ENCODE measurements at places on chromosomes 1 and 21. TPM values are rescaled to one million over a fixed set of nuclear protein-coding genes. Genes with fewer than 3 reads are reported as not detected.

TMEM61 gene
- total RNA-seq, result not detected

- no peak for DNase-seq
Measured at GRCh38 chr1:70458131-70458530, 47.1 kb downstream of the CTH start.

GRCh38 chr1:81414488-81415015 lies 386.2 kb upstream of the ADGRL2 start:
- no peak for DNase-seq

DNA sequence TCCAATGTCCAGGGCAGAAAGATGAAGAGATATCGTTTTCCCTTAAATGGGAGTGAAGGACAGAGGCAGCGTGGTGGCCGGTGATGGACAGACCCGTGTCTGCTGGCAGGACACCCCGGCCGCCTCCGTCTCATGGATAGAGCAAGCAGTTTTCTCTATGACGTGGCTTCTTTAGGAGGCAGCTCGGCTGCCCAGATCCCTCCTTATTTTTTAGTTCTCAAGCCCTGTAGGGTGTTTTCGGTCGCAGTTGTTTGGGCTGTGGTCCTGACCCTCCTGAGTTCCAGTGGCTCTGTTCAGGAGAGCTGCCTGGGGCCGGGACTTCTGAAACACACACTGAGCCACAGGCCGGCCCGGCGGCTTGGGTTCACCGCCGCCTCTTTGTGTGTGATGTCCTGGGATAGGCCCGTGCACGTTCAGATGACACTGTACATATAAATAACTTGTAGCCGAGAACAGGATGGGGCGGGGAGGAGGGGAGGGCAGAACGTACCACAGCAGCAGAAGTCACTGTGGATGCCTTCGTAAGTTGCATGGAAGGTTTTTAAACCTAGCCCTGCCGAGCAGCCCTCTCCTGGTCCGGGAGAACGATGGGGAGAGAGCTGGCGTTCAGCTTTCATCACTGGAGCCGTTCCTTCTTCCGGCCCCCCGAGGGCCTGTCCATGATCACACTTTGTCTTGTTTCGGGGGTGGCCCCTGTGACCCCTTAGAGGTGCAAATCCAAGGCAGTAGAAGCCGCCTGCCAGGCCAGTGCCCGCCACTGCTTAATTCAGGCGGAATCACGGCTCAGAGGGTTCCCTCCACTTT lies 65.2 kb downstream of the SIK1 start:
- peak; percentile 53 for DNase-seq

DNA sequence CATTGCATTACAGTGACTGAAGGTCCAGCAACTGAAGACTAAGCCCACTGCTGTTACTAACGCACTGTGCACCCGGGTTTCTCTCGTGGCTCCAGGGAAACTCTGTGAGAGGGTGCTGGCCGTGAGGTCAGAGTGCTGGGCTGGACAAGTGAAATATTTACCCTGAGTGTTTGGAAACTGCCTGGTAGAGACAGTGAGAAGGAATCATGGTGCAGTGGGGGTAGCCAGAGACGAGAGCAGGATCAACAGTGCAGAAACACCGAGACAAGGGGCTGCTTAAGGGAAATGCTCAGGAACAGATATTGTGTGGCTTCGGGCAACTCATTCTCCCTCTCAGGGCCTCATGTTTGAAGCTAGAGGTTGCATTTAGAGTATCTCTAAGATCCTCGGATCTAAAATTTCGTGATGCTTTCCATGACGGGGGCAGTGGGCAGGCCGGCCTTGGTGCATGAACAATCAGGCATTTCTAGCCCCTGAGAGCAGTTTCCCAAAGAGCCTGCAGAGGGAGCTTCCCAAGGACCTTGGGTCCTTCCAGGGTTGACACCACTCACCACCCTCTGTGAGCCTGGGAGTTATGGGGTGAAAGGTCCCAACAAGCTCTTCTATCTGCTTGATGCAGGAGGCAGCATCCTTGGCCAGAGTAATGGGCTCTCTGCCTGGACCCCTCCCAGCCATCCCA lies 9.7 kb downstream of the CD2 start:
- no peak for DNase-seq

WNT2B gene
- total RNA-seq, result 55.2 TPM

KRTAP13-4 gene
- not detected for total RNA-seq
